ENCODE measurements at places on chromosomes 3 and 15.

DNA sequence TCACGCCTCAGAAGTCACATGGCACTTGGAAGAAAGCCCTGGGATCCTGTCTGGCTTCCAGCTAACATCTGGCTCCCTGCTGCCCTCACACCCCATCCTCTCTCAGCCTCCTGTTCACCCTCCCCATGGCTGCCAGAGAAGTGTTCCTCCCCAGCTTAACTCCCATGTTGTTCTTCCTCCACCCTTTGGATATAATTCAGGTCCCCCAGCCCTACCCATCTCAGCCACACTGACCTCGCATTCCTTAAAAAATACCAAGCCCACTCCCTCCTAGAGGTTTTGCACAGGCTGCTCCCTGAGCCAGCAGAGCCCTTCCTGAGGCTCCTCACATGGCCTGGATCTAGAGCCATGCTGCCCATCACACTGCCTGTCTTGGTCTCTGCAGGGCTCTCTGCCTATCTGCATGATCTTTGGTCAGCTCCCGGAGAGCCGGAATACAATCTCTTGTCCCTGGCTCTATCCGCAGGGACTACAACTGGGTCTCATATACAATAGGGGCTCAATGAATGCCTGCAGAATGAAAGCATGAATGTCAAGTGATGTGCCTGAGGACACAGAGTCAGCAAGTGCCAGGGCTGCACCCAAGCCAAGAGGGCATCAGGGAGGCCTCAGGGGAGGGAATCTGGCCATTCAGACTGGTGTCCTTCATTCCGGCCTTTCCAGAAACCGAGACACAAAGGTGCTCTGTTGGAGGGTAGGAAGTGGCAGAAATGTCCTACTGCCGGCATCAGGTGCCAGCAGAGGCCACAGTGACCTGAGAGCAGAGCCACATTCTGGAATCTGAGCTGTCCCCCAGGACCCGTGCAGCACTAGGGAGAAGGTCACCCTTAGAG, 3.8 kb upstream of the TKT start:
- DNase-seq, result no peak

DNA sequence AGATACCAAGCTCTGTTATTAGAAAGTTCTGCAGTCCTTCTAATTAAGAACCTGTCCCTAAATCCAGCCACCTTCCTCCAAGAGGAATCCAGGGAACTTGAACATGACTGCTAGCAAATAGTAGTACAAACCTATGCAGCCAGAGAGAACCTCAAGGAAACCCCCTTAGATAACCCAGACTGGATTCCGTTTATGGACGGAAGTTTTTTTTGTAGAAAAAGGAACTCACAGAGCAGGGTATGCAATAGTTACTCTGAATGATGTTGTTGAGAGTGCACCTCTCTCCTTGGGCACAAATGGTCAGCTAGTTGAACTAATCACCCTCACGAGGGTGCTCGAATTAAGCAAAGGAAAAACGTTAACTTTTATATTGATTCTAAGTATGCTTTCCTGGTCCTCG, 40.8 kb downstream of the TM4SF18 start:
- DNase-seq, result no peak

GRCh38 chr3:140505213-140505612, 172.7 kb upstream of the TRIM42 start:
- no peak for DNase-seq

GRCh38 chr3:42745291-42745745, 27.7 kb downstream of the CCDC13 start:
- DNase-seq, result no peak

DNA sequence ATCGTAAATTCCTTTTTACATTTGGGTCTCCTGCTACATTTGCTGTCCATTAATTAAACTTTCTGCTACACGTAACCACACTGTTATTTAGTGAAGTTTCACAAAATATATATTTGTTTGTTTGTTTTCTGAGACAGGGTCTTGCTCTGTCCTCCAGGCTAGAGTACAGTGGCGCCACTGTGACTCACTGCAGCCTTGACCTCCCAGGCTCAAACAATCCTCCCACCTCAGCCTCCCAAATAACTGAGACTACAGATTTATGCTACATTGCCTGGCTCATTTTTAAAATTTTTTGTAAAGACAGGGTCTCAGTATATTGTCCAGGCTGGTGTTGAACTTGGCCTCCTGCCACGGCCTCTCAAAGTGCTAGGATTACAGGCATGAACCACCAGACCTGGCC, 20.5 kb downstream of the TOPBP1 start:
- DNase-seq, result no peak

DNA sequence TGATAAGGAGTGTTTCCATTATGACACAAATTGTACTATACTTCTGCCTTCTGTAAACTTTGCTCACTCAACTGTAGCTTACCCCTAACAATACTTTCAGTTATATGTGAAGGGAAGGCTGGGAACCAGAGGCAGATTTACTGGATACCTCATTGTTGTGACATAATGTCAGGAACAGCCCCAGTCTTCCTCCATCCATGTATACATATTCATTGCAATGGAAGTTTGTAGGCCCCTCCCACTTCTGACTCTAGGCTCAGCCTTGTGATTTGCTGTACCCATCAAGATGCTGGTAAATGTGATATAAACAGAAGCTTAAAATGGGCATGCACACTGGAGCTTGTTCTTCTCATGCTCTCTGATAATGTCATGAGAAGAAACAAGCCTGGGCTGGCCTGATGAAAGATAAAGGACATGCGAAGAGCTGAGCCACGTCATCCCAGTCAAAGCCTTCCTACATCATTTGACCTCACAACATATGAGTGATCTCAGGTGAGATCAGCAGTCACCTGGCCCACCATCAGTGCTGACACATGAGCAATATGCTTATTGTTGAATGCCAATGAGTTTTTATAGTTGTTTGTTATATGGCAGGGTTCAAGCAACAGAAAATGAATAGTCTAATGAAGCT, 267.8 kb downstream of the GAP43 start:
- no peak for DNase-seq

DNA sequence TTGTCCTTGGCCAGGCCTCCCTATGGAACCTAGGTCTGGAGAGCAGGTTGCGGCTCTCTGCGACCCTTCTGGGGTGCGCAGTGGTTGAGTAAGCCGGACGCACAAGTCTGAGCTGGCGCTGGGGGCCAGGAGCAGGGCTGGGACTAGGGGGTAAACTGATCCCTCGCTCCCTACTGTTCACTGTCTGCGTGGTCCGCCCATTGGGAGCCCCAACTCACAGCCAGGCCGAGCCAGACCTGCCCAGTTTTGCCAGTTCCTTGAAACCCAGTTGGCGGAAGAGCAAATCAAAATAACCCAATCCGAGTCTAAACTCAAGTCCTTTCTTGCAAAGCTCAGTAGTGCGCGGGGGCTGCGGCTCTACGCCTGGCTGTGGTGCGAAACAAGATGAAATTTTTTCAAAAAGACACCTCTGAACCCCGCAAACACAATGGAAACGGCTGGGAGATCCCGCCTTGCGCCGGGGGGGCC, 17.5 kb downstream of the RGMA start:
- DNase-seq, result no peak

DNA sequence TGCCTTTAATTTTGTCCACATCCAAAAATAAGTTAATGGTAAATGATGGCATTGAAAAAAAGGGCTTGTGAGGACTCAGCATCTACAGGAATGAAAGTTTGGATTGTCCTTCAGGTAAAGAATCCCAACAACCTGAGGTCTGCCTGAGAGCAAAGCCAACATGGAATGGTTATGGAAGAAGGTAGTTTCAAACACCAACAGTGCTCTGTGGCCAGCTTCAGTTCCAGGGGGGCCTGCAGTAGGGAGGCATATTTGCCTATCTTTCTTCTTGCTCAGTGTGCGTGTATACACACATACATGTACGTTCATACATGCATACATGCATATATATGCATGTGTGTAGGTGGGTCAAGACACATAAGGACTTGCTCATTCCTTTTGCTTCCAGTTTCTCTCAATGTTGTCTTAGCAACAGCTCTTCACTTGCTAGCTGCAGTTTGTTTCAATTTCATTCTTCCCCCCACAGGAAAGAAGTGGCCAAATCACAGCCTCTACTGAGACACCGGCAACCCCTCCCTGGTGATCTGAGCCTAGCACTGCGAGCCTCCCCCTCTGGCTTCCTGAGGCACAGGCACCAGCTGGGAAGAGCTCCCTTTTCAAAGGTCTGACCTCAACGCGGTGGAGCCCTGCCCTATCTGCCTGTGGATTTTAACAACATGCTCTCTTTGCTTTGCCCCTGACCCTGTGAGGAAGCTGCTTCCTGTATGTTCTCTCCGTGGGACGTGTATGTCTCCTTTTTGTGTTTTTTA, 146.2 kb downstream of the KLF13 start:
- no peak for DNase-seq

DNA sequence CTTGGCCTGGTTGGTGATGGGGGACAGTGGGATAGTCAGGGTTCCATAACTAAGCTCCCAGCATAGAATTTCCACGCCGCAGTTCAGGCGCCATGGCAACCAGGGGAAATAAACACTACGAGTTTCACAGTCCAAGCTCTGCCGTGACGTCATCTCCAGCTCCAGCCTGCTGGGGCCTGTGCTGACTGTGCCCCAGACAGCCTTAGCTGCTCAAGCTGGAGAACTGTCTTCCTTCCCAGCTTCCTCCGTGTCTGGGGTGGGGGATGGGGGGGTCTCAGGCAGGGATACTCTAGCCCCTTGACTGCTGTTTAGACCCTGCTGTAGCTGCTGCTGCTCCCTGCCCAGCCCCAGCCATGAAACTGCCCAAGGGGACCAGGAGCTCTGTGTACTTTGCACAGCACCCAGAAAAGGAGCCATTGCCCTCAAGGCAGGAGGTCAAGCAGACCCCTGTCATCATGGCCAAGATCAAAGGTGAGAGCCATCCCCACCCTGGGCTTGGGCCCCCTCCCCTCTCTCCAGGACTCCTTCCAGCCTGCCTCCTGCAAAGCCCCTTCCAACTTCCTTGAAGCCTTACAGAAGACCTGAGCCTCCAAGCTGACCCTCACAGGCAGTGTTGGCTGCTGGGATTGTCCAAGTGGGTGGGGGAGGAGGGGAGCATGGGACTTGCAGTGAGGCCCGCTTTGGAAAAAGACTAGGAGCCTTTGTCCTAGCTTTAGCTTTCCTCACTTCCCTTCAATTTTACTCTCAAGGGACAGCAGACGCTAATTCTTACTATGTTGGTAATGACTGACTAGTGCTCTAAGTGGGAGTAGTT, 11.4 kb upstream of the CSPG4 start:
- no peak for DNase-seq

DNA sequence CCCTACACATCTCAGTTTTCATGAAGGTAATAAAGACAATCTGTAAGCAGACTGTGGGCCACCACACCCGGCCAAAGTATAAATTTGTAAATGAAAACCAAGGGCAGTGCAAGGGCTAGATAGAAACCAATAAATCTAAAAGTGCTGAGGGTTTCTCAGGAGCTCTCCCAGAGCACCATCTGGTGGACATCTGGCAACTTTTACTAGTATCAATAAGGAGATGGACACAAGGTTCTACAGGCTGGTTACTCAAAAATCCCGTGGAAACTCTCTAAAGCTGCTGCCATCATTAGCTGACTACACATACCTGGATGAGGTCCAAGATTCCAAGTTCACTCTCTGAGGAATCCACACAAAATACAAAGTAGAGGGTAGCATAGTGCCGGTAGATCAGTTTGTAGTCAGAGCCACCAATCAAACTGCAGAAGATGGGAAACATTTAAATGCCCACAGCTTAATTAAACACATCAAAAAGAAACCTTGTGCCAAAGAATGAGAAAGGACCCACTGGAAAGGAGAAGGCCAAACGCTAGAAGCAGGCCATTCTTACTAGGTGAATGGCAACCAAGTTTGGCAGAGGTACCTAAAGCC, 5.5 kb downstream of the AP3S2 start:
- no peak for DNase-seq

GRCh38 chr3:169699536-169700050, 36.1 kb upstream of the MECOM start:
- no peak for DNase-seq

GRCh38 chr3:8851703-8852102, 82.3 kb upstream of the OXTR start:
- no peak for DNase-seq

- DNase-seq, result no peak
Measured at GRCh38 chr15:54149115-54149531, 170.9 kb downstream of the UNC13C start.

GRCh38 chr15:67114046-67114445, 48.6 kb downstream of the SMAD3 start:
- DNase-seq, result no peak

All from progenitor cell of endocrine pancreas (in vitro differentiated cells).